ENCODE measurements at places on chromosomes 11 and 22.

DNA sequence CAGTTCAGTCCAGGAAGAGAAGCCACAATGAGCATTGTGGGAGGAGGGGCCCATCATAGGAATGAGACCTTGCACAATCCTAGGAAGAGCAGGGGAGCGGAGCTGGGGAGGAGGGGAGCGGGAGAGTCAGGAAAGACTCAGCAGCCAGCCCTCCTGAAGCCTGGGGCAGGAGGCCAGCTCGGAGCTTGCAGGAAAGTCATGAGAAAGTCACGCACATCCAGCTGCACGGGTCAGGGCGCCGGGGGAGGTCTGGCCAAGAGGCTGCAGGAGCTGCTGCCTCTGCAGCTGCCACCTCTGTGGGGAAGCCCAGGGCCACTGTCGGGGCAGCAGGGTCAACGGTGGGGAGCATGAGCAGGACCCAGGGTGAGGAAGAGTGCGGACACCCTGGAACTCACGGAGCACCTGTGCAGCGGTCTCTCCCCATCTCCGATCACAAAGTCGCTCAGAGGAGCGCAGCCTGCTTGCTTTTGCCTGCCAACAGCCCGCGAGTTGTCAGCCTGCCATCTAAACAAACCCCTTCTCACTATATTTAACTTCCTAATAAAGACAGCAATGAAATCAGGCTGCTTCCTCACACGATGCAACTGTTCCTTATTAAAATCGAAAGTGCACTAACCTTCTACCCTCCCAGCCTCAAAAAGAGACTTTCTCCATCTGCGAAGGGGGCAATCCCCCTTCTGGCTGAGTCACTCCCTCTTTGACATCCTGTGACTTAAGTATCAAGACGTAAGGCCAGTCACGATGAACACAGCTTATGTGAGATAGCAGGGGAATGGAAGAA is 52.9 kb upstream of the RTL6 start:
- peak; percentile 94 for DNase-seq

DNA sequence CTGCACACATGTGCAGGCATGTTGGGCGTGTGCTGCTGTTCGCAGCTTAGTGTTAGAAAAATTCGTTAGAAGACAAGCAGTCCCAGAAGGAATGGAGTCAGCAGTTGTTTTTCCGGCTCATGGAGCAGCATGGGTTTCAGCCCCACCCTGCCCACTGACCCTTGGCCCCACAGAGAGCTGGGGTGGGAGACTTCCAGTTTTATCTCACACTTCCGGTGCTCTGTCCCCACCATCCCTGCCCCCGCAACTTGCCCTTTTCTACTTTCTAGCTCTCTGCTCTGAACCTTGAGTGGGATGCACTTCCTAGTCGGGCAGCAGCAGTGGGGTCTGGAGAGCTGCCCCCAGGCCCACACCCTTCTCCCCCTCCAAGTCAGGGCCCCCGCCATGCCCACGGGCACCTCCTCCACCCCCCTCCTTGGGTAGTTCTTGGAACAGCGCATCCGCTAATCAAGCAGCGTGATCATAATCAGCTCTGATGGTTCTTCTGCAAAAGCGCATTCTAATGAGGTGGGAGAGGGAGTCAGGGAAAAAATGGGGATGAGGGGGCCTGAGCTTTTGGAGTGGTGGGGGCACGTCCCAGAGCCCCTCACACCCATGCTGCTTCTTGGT is 184.4 kb downstream of the CEP164 start:
- DNase-seq = no peak

DNA sequence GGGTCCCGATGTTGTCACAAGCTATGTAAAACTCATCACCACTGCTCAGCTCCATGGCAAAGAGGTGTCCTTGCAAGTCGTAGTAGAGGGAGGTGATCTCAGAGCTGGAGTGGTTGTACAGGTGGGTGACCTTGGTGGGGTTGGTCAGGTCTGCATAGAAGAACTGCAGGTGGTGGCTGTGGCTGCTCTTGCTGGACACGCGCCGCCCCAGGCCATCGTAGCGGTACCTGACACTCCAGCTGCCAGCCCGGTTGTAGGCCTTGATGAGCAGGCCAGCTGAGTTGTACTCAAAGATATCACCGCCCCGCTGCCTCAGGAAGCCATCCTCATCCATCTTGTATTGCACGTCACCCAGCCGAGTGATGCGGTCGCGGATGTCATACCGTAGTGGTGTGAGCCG is 94.6 kb upstream of the NARS2 start:
- no peak for DNase-seq

DNA sequence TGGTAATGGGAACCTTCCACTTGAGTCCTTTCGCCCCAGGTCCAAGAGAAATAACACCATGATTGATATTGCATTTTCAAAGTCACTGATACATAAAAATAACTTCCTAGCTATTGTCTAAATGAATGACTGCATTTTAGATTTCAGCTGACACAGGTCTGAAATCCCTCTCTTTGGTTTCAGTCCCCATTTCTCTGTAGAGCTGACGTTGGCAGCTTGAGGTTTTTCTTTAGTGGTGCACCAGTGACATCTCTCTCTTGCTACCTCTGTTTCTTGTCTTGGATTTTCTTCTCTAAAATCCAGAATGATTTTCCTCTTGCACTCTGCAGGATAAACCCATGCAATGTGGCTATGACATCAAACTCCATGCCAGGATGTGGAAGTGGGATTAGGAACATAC is 31.7 kb upstream of the SORL1 start:
- no peak for DNase-seq
